Jurkat, Clone E6-1 (cell line): ENCODE measurements at places on chromosomes 12 and 14.

DNA sequence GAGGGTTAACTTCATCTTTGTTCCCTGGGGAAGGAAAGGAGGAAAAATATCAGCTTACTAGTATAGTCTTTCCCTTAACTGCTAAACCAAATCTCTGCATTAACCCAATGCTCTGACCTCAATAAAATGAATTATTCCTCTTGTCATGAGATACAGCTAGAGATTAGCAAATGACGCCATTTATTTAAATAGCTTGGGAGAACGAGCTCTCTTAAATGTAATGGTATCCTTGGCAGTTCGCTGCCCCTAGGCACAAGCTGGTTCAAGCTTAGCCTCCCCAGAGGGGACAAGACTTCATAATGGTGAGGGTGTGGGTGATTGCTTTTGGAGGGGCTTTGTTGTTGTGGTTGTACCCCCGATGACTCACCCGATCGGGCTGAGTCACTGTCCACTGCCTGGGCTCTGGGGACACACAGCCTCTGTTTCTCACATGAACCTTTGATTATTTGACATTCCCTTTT is 19.6 kb downstream of the FNTB start:
- no peak for DNase-seq

DNA sequence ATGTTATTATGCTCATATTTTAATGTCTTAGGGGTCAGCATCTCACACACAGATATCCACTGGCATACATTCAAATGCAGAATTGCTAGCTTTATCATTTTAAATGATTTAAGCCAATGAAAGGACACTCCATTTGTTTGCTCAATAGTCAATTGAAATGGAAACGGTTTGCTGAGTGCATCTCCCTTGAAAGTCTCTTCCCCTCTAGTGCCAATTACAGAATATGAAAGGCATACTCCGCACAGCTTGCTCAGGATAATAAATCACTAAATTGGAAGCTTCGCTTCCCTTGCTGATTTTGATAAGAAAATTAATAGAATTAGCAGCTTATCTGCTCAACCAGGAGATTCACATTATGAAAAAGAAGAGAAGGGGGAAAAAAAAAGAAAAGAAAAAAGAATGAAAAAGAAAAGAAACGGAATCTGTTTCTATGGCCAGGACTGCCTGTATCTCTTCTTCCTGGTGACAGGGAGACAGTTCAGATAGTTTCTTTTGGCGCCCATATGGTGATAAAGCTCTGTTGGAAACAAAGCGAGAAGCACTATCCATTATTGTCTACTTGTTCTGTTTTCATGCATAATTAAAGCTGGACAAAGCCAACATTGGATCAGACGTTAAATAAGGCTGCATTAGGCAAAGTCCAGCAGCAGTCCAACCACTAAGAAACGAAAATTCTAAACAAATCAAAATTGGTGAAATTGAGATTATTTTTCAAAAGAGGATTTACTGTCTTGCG is 225.0 kb downstream of the GXYLT1 start:
- no peak for DNase-seq

DNA sequence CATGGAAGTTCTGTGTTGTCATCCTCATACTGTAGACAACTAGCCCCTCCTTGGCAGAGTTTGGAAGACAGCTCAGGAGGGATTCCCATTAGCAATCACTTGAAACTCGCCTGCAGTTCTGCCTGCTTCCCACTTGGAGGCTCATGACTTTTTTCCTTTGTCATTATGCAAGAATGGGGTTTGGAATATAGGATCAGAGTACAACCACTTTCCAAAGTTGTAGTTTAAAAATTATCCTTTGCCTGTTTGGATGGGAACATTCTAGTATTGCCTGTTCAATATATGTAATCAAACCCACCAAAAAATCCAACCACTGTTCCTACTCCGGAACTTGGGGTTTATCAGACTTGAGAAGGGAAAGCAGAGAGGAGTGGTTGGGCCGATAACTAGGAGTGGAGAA is 2.1 kb upstream of the GPD1 start:
- no peak for DNase-seq

GRCh38 chr14:97380539-97380941 is 583.4 kb downstream of the VRK1 start:
- no peak for DNase-seq

DNA sequence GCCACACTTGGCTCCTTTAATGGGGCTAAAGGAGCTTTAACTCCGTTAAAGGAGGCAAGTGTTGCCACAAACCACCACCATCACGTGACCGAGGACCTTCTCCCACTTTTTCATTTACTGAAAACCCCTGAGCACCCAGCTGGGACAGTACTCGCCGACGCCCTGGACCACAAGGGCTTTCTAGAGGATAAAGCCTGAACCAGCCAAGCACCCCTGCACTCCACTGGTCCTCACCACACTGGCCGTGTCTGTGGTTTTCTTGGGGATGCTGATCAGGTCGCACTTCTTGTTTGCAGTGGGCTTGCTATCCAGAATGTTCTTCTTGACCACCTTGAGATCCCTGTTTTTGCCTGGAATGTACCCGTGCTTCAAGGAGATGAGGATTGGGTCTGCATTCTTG is 14.7 kb upstream of the SELPLG start:
- no peak for DNase-seq
